Stimulated activated CD4-positive, alpha-beta T cell treated with anti-CD3 and anti-CD28 coated beads, TNF-alpha, amount 100 ng/mL, for 48 hours (primary cell): ENCODE measurements at places on chromosomes 2 and 18.

DNA sequence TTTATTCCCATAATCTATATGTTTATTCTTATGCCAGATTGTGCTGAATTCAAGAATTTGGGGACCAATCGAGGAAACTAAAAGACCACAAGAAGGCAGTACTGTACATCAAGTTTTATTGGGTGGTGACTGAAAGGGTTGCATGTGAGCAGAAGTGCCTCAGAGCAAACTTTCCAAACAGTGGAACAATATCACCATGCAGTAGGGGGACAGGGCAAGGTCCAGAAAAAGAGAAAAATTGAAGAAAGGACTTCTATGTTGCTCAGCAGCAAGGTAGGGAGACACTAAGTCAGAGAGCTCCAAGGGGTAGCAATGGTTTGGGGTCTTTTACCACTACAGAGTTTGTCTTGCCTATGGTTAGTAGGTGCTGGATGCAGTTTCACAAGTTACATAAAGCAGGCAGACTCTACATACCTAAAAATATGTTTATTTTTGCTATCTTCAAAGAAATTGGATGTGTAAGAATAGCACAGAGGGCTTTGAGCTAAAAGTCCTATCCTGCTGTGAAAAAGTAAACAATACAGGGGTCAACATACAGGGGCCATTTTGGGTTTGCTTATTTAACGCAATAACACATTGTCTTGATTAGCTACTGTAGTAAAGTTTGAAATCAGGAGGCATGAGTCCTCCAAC, 43.8 kb upstream of the ZBTB14 start:
- DNase-seq: no peak

- DNase-seq: no peak
Observed at GRCh38 chr2:101238930-101239759, 13.5 kb upstream of the CNOT11 start.

GRCh38 chr2:165007161-165007744, 51.9 kb upstream of the SLC38A11 start:
- DNase-seq: no peak

GRCh38 chr2:127014630-127015029, 92.3 kb downstream of the BIN1 start:
- no peak for DNase-seq

- DNase-seq: no peak
Observed at GRCh38 chr18:77784759-77785379, 535.2 kb downstream of the GALR1 start.

GRCh38 chr2:100274076-100274475, 48.2 kb downstream of the LONRF2 start:
- no peak for DNase-seq

- DNase-seq: no peak
Observed at GRCh38 chr2:24509425-24509824, 18.4 kb downstream of the NCOA1 start.

GRCh38 chr2:21981127-21981526, 857.4 kb downstream of the TDRD15 start:
- no peak for DNase-seq

- DNase-seq: no peak
Observed at GRCh38 chr2:130949954-130950353, 113.2 kb downstream of the ARHGEF4 start.

DNA sequence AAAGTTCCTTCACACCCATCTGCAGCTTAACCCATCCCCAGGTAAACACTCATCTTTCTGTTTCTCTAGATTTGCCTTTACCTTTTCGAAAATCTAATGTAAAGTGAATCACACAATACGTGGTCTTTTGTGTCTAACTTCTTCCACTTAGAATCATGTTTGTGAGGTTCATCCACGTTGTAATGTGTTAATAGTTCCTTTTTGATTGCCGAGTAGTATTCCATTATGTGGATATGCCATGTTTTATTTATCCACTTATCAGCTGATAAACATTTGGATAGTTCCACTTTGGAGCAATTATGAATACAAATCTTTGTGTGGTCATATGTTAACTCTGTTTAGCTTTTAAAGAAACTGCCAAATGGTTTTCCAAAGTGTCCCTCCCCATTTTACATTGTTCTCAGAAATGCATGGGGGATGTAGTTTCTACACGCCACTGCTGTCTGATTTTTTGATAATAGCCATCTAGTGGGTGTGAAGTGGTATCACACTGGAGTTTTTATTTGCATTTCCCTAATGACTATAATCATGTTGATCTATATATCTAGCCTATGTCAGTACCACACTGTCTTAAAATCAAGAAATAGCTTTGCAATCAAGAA, 22.3 kb downstream of the PECR start:
- no peak for DNase-seq

DNA sequence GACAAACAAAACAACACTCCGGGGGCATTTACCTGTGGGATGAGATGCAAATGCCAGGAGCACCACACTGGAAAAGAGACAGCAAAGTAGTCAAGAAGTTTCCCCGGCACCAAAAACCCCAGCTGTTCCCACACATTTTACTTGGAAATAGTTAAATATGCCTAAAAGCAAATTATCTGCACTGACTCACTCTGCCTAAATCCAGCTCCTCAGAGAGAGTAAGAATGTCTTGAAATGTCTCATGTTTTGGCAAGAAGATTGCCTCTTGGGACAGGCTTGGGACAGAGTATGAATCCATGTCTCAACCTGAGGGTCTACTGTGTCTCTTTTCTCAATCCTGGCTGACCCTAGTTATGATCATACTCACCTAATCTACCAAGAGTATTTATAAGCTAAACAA, 87.5 kb upstream of the RIOK3 start:
- DNase-seq: no peak

DNA sequence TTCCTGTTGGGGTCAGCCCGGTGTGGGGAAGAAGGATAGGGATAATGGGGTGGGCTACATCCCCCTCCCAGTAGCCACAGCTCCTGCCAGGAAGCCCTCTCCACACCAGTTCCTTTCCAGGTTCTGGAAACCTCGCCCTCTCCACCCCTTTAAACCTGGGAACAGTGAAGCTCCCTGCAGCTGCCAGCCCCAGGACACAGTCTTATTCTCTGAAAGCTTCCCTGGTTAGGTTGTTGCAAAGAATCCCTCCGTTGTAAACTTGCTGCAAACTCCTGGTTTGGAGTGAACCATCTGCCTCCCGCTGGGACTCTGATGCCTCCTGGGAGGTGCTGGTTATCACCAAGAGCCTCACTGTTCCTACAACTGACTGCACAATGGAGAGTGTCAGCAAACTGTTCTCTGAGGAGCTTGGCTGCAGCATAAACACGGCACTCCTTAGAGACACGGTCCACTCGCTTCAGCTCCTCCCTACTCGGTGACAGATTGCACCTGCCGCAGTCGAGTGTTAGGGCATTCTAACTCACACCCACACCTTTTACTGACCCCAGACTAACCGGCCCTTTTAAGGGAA, 261.8 kb upstream of the RAB6C start:
- no peak for DNase-seq

- DNase-seq: no peak
Observed at GRCh38 chr2:239115616-239116015, 267.7 kb downstream of the TWIST2 start.

- DNase-seq: no peak
Observed at GRCh38 chr2:223315813-223316212, 263.8 kb downstream of the KCNE4 start.

- no peak for DNase-seq
Observed at GRCh38 chr18:46546111-46546640, 110.8 kb downstream of the LOXHD1 start.

DNA sequence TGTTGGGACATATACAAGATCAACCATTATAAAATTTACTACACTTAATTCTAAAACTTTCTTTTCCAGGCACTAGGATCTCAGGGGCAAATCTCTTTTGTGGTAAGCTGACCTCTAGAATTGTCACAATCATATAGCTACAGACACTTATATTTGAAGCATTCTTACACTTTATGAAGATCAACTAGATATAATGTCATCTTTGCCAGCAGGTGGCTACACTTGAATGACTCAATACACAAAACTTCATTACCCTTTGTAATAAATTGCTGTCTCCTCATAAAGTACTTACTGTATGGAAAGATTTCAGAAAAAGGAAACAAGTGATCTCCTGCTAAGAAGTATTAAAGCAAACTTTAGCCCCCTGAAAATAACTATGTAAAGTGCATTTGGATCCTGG, 77.8 kb downstream of the RDH14 start:
- no peak for DNase-seq

DNA sequence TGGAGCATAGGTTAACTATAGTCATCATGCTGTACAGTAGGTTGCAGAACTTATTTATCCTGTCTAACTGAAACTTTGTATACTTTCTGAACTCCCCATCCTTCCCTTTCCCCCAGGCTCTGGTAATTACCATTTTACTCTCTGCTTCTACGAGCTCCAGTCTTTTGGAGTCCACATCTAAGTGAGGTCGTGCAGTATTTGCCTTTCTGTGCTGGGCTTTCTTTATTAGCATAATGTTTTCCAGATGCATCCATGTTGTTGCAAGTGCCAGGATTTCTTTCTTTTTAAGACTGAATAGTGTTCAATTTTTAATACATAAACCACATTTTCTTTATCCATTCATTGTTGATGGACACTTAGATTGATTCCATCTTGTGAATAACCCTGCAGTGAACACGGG, 464.1 kb downstream of the TGIF1 start:
- DNase-seq: no peak

DNA sequence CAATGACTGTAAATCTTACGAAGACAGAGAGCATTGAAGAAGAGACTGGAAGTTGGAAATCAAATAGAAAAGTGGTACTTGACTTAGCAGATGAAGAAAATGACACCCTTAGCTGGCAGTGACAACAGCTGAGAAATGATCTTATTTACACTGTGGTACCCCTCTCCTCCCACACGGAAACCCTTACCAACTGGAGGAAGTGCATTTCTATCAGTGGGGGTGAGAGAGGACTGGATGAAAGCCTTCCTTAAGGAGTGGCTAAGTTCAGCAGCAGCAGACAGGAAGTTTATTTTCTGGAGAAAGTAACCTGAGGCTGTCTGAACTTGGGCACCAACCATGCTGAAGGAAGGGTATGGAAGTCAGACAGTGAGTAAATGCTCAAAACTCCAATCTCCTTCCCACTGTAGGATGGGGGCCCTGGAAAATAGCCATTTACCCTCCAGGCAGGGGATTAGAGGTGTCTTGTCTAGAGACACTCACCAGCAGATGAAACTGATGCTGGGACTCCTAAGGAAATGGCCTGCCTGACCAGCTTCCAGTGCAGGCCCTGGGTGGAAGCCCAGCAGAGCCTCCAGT, 160.2 kb upstream of the NCK2 start:
- DNase-seq: no peak

GRCh38 chr18:475202-476031, 25.1 kb downstream of the COLEC12 start:
- no peak for DNase-seq

DNA sequence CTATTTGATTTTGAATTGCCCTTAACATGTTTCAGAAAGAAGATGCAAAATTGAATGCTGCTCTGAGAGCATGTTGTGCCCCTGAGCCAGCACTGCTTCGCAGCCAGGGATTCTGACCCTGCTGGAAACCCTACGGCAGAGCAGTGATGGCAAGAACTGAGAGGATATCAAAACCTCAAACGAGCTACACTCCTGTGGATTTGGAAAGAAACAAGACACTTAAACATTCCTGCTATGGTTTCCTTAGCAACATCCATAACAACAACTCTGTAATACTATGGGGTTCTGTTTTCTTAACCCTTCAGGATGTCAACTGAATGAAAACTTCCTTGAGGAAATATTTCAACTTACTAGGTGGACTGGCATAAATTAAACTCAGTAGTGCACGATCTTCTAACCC, 649.1 kb downstream of the NYAP2 start:
- DNase-seq: no peak

DNA sequence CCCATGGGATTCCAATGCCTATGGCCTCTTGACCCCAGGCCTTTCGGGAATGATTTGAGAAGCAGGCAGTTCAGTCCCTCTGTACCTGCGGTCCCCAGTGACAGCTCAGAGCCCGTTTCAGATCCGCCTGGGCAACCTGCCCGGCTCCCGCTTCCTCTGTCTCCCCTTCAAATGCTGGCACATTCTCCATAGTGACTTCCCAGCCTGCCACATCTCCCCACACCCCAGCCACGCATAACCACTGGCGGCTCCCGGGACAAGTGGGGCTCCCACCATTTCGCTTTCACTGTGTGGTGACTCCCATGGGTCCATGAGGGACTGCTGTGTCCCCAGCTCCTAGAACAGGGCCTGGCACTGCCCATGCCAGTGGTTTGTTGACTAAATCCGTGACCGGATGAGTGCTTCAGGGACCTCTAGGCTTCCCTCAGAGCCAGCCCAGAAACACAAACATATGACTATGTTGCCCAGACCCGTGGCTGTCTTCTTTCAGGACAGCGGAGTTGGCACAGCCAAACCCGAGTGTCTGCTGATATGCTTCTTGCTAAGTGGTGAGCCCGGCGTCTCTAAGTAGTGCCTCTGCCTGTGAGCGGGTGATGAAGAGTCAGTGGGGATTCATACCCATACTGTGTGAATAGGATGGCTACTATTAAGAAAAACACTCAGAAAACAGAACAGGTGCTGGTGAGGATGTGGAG, 91.2 kb downstream of the GLI2 start:
- no peak for DNase-seq

- DNase-seq: no peak
Observed at GRCh38 chr2:222319586-222320435, 21.0 kb upstream of the PAX3 start.

DNA sequence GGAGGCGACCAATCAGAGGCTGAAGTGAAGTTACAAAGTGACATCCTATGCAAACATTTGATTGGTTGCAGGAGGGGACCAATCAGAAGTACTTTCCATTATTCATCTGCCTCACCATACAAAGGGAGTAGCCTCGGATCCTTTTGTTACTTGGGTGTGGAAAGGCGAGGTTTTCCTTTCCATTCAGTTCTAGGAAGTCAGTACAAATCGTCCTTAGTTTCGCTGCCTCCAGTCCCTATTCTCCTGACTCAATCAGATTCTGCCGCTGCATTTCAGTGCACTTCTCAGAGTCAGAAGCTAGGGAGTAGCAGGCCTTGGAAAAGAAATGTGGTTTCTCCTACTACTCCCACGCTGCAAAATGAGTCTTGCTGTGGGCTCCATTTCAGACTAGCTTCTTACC, 149.4 kb downstream of the DTNA start:
- no peak for DNase-seq
